ENCODE measurements at places on chromosomes 4 and X.

DNA sequence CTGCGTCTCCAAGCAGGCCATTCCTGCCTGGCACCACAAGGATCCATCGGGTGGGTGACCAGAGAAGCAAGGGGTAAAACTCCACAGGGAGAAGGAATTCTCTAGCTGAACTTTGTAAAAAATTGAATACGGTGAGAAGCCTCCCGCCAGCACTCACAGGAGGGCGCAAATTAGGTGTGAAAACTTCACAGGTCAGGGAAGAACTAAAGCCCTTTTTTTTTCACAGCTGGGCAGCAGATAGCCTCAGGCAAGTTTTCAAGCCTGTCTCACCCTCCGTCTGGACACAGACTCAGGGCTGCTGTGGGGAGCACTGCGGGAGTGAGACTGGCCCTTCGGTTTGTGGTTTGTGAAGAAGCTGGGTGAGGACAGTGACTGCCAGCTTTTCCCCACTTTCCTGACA, 224.1 kb upstream of the FGF16 start:
- DNase-seq: no peak

GRCh38 chrX:136866337-136867095, 14.0 kb downstream of the RBMX start:
- DNase-seq: no peak

GRCh38 chrX:103686199-103687072, at the start of gene MORF4L2:
MORF4L2 (minus strand) TSS chrX:103686699; CDS start chrX:103677027, 9,672 bp downstream.
- DNase-seq: peak; percentile 92

- DNase-seq: no peak
These were observed 39.3 kb downstream of the RAB33B start for GRCh38 chr4:139493176-139493575.

- no peak for DNase-seq
These were observed 126.7 kb upstream of the RAI2 start for GRCh38 chrX:17987783-17988182.

DNA sequence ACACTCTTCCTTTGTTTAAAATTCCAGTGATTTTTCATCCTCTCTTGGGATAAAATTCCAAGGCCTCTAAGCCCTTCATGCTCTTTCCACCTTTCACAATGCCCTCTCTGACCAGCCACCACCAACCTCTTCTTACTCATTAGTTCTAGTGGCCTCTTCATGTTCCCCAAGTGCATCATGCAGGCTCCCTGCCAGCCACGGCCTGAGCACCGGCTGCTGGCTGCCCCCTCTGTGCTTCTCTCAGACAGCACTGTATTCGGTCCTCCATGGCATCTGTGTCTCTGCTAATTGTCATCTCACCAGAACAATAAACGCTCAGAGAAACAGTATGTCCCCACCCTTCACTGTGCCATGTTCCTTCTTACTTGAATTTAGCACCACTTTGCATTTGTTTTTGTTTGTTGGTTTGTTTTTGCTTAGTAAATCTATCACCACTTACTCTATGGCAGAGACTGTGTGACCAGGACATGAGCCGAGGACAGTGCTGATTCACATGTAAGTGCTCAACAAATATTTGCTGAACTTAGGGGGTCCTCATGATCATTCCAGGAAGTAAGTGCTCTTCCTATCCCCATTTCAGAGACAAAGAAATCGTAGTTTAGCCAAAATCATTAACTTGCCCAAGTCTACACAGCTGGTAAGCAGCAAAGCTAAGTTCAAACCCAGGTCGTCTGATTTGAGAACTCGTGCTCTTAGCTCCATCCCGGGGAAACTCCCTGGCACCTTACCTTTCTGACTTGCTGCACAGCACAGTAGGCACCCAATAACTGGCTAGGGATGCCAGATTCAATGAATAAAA, 77.1 kb upstream of the UCP1 start:
- DNase-seq: no peak

- no peak for DNase-seq
These were observed 11.5 kb downstream of the CTAG1A start for GRCh38 chrX:154596290-154596929.

- no peak for DNase-seq
These were observed 245.2 kb downstream of the RAB28 start for GRCh38 chr4:13238936-13239335.

DNA sequence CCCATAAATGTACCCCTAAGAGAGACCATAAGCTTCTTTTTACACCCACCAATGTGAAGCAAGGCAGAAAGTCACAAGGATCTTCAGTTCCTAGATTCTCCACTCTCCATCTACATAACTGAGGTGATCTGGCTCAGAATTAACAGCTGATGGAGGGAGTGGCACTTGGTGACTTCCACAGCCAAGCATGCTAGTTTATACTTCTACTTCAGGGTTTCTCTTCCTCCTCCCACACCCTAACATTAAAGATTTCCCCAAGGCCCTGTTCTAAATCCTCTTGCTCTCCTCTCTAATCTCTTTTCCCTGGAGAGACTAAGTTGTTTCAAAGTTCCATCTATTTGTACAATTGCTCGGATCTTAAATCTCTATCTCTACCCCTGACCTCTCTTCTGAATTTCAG, 81.1 kb downstream of the MBNL3 start:
- no peak for DNase-seq

- DNase-seq: peak; percentile 55
These were observed 59.5 kb downstream of the PGRMC2 start for GRCh38 chr4:128227991-128228571.

GRCh38 chr4:8275548-8275910, 6.0 kb downstream of the HTRA3 start:
- DNase-seq: no peak

DNA sequence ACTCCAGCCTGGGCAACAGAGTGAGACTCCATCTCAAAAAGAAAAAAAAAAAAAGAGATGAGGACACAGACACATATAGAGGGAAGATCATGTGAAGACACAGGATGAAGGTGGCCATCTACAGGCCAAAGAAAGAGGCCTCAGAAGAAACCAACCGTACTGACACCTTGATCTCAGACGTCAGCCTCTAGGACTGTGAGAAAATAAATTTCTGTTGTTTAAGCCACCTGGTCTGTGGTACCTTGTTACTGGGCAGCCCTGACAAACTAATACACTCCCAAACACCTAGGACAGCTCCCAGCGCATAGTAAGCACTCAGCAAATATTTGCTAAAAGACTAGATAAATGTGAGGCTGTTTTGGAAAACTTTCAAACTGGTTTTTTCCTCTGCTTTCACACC, 59.2 kb upstream of the SMIM10 start:
- no peak for DNase-seq

DNA sequence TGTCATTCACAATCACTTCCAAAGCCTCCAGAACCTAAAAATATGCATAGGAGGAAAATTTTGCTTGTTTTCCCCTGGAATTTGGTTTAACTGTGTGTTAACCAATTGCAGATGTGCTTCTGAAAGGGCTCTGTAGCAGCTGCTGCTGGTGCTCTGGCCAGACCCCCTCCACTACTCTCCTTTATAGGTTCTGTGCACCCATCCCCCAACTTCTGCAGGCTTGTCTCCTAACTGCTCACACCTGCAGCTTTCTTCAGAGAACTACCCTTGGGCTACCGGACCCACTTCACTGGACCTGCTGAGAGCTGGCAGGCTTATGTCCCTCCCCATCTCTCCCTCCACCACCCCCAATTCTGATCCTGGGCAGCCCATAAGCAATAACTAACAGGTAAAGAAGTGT, 662.1 kb upstream of the DIPK2B start:
- no peak for DNase-seq

- DNase-seq: no peak
These were observed 403.2 kb upstream of the RASGEF1B start for GRCh38 chr4:81874661-81875515.

DNA sequence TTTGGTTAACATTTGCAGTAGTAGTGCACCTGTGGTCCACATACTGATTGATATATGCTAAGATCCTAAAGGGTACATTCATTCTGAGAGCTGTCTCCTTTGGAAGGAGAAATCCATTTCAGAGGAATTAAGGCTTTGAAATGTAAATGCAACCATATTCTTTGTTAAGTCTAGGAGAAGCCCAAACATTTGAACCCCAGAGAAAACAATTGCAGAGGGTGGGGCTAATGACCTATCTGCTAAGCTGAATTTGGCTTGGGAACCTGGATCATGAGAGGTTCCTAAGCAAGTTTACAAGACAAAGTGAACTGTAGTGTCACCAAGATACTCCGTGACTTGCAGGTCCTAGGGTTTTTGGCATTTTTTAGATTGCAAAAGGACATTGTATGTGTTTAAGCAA, 41.2 kb downstream of the LAS1L start:
- no peak for DNase-seq

GRCh38 chr4:124685851-124686250, 26.7 kb downstream of the ANKRD50 start:
- no peak for DNase-seq

DNA sequence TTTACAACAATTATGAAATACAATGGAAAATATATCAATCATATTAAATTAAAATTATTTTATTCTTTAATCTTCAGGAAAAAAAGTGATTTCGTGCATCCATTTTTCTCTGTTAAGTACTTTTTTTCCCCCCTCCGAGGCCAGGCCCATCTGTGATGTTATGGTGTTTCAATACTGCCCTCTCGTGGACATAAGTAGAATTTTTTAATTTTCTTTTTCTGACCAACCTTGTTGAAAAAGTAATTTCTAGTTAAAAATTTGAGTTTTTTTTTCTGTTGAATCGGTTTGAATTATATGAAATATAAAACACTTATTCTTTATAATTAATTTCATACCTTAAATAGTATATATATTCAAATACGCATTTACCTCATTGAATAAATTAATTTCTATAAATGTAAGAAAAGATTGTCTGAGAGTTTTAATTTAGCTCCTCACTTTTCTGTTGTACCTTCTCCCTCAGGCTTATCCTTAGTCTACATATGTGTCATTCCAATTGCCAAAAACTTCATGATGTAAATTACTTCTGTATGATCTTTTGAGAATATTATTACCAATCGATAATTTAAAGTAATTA, 175.8 kb upstream of the TECRL start:
- DNase-seq: peak; percentile 5

DNA sequence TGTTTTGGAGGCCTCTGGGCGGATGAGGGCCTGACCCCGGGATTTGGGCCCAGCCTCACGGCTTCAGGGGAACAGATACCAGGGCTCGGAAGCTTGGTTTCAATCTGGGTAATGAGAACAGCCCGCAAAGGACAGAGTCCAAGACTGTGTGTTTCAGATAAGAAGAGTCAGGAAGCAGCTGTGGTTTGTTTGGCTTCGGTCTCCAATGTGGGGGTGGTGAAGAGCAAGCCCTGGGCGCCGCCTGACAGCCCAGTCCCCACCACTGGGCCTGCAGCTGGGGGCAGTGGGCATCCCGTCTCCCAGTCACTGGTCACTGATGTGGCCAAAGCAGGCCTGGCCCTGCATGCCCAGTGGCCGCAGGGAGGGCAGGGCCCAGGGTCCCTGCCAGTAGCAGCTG, 9.1 kb downstream of the WFS1 start:
- no peak for DNase-seq

GRCh38 chr4:1549638-1550035, 134.5 kb downstream of the FAM53A start:
- no peak for DNase-seq

DNA sequence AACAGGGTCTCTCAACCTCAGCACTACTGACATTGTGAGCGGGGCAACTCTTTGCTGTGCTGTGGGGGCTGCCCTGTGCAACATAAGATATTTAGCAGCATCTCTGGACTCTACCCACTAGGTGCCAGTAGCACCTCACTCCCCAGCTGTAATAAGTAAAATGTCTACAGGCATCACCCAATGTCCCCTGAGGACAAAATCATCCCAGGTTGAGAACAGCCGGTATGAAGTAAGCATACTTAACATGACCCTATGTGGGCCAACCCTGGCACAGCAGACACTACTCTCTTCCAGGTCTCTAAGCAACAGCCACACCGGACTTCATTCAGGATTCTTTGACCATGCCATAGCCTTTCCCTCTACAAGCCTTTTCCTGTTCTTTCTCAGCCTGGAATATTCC, 10.5 kb upstream of the MGST2 start:
- DNase-seq: no peak

- no peak for DNase-seq
These were observed 9.0 kb downstream of the FAM193A start for GRCh38 chr4:2545321-2546013.

- DNase-seq: no peak
These were observed 457 bp downstream of the RIPPLY1 start for GRCh38 chrX:106902684-106903083.

DNA sequence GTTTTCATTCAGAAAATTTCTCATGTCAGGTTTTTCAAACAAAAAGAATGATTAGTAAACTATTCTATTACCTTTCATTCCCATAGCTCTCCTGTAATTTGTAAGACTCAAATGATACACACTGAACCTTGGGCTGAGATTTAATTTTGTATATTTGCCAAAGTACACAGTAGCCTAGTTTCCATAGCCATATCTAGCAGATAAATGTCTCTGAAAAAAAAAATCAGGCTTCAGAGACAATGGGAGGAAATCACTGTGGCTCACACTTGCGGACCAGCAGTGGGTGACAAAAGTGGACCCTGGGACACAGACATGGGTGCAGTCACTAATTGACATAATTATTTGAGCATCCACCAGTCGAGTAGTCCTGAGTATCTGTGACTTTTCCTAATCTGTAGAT, 46.6 kb downstream of the MAOA start:
- DNase-seq: no peak

- no peak for DNase-seq
These were observed 11.0 kb downstream of the TRMT44 start for GRCh38 chr4:8451440-8452182.

DNA sequence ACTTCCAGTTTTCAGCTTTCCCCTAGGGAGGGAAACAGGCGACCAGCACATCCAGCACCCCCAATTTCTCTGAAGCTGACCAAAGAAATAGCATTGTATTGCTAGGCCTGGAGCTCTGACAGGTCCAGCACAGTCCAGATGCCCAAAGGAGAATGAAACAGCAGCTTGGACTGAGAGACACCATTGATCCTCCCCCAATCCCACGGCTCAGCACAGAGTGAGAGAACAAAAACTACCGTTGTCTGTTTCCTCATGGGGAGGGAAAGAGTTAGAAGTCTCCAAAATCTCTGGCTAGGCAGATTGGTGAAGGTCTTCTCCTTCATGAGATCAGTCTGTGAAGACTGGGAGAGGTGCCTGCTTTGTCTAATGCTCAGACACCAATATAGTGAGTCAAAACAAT, 8.6 kb downstream of the TCEAL7 start:
- no peak for DNase-seq

DNA sequence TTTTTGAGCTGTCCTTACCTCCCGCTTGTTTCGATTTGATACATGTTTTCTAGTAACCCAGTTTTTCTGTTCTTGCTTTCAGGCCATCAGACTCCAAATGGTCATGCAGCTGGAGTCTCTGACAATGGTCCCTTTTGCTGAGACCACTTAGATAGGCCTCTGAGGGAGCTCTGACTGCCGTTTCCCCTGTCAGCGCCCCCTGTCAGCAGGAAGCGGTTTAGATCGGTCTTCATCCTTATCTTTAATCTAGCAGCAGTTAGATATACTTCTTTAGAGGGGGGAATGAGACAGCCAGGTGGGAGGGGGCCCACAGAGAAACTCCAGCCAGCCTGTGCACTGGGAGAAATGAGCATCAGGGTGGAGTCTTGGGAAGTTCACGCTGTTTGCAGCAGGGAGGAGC, 457.9 kb downstream of the GPAT3 start:
- DNase-seq: no peak

- DNase-seq: no peak
These were observed 1.9 kb downstream of the FAM114A1 start for GRCh38 chr4:38869511-38869910.

GRCh38 chr4:108601532-108601931, 18.8 kb upstream of the RPL34 start:
- no peak for DNase-seq

GRCh38 chr4:134057356-134057755, 144.2 kb downstream of the PABPC4L start:
- no peak for DNase-seq

- DNase-seq: no peak
These were observed 579 bp downstream of the ABCD1 start for GRCh38 chrX:153725039-153725831.

- no peak for DNase-seq
These were observed 732 bp upstream of the ADRA2C start for GRCh38 chr4:3765271-3766035.

All from NCI-H1105 (cell line).